ENCODE measurements at places on chromosomes 7 and 10. TPM values are rescaled to one million over a fixed set of nuclear protein-coding genes. Genes with fewer than 3 reads are reported as not detected.

The POM121C gene
- polyA plus RNA-seq = 22.8 TPM

The SLC18A3 gene
- polyA plus RNA-seq = not detected

The SPDYE11 gene
- 0.65 TPM for polyA plus RNA-seq

The OGDHL gene
- not detected for polyA plus RNA-seq

The FGFBP3 gene
- polyA plus RNA-seq = 0.72 TPM

The LAMB4 gene
- 0.08 TPM for polyA plus RNA-seq

The C7orf57 gene
- not detected for polyA plus RNA-seq

The UTF1 gene
- polyA plus RNA-seq = not detected

The CELF2 gene
- polyA plus RNA-seq = 27.5 TPM

The FHIP2A gene
- polyA plus RNA-seq = 19.6 TPM

The ELMO1 gene
- not detected for polyA plus RNA-seq

The TFPI2 gene
- 706 TPM for polyA plus RNA-seq

The OR6V1 gene
- polyA plus RNA-seq = not detected

The MUC12 gene
- 1.0 TPM for polyA plus RNA-seq

GRCh38 chr7:130387306-130387627 is 7.0 kb downstream of the CPA1 start:
- no peak for DNase-seq

DNA sequence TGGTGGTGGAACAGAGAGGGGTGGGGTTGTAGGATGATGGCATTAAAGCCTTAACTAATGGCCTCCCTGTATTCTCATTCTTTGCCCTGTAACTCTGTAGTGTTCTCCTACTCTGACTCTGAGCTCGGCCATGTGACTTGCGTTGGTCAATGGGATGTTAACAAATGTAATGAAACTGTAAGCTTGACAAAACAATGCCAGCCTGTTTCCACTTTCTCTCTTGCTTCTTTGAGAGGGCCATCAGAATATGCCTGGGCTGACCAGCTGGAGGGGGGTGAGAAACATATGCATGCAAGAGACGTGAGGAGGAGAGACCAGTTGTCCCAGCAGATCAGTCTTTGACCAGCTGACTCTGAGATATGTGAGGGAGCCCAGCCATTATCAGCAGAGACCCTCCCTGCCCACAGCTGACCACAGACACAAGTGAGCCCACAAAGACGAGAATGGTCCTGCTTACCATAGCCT is 100.6 kb downstream of the ICA1 start:
- no peak for DNase-seq

DNA sequence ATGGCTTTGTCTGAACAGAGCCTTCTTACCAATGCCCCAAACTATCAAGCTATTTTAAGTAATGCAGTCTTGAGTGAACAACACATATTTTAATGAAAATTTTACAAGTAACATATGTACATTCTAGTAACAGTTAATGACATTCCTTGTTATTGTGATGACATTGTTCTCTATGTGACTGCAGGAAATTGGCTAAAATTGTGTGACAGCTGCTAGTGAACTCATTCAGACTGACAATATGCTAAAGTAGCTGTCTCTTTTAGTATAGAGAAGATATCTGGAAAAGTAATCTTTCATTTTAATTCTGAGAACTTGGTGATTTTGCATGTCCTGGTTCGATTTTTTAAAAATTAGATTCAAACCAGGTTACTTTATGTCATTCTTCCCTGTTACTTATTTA is 259.8 kb upstream of the MAGI2 start:
- DNase-seq = no peak

DNA sequence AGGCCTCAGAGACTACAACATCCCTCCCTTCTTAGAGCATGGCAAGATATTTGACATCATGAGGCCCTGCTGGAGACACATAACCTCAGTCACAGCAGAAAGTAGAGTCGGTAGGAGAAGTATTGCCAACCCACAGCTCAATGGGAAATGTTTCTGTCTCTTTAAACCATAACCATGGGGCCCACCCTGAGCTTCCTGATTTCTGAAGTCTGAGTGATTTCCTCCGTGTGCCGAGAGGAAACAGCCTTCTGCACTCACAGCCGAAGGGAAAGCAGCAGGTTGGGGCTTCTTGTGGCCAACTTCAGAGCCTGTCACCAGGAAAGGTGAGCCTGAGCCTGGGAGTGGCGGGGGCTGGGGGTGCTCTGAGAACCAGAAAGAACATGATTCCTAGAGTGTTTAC is at the start of gene GIMAP1:
GIMAP1 (plus strand) TSS at position 246 of the 400 bp plus-strand sequence. CDS start 2,435 bp downstream, outside the sequence.
- no peak for DNase-seq

GRCh38 chr7:157347217-157347904 is 10.6 kb downstream of the DNAJB6 start:
- peak; percentile 98 for DNase-seq

DNA sequence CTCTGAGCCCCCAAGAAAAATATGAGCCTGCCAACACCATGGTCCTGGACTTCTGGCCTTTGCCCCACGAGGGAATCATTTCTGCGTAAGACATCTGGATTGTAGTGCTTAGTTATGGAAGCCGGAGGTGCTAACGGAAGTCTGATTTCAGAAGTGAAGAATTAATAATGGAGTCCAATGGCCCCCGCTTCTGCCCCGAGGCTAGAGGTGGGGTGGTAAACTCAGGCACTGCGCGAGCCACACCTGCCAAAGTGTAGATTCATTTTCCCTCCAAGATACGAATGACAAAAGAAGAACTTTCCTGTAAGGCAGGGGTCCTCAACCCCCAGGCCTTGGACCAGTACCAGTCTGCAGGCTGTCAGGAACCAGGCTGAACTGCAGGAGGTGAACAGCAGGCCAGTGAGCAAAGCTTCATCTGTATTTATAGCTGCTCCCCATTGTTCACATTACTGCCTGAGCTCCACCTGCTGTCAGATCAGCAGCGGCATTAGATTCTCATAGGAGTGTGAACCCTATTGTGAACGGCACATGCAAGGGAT is 22.3 kb downstream of the CNPY1 start:
- no peak for DNase-seq

GRCh38 chr7:40656349-40656748 is 521.5 kb downstream of the SUGCT start:
- DNase-seq = no peak

GRCh38 chr7:6438427-6438826 is 9.3 kb downstream of the DAGLB start:
- no peak for DNase-seq

DNA sequence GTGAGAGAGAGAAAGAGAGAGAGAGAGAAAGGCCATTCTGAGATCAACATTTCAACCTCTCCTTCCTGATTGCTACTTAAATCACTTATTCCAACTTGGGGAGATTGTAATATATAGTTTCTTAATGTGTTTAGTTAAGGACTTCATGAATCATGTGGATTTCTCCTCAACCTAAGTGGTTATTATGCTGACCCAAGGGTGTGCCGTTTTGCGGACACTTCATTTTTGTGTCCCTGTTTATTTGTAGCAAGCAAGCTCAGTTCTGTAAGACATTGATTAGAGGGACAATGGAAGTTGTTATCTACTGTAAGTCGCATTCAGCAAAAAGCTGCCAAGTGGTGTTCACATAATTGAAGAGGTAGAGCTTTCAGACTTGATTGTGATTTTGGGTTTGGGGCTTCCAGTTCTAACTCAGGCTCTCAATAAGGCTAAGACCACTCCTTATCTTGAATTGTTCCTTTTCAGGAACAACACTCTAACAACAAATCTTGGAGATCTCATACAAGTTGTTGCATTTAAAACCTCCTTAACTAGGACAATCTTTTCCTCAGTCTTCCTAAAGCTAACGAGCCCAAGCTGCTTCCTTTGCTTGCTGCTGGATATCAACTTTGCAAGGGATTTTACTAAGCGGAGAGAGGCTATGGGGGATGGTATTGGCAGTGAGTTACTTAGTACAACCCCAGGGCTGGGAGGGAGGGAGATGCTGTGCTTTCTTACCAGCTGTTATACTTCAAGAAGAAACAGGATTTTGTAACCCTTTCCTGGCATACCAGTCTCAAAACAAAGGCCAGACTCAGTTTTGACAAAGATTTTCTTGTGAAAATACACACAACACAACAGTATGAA is 19.8 kb upstream of the COL1A2 start:
- DNase-seq = peak; percentile 94

GRCh38 chr7:95569720-95570119 is 26.6 kb downstream of the PDK4 start:
- DNase-seq = no peak

DNA sequence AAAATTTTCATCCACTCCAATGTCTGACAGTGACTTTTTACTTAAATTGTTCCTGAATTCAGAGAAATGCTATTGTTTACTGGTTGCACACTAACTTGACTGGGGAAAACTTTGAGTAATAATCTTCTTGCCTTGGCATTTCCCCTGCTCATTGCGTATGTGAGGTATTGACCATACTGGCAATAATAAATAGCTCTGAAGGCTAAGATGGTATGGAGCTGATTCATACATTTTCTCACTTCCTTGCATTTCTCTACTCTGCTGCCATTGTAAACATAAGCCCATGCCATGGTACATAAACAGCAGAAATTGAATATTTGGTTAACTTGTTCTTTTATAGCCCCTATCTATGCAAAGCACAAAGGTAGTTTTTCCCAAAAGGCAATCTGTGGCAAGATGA is 290.0 kb downstream of the RNLS start:
- no peak for DNase-seq

DNA sequence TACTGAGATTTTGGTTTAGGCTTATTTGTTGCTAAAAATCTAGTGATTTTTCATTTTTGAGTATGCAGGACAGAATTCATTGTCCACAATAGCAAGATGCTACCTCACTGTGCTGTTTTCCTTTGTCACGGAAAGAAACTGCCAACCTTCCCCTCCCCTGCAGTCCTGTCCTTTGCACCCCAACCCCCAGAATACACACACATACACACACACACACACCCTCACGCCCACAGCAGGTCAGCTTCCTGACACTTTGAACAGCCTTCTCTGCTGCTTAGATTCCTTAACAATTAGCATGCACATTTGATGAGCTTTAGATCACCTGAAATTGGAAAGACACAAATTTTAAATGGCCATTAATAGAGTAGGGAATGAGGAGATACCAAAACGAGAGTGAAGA is 32.1 kb downstream of the ARMC3 start:
- DNase-seq = no peak

- no peak for DNase-seq
These were observed 19.9 kb downstream of the KLF6 start for GRCh38 chr10:3765146-3765545.

DNA sequence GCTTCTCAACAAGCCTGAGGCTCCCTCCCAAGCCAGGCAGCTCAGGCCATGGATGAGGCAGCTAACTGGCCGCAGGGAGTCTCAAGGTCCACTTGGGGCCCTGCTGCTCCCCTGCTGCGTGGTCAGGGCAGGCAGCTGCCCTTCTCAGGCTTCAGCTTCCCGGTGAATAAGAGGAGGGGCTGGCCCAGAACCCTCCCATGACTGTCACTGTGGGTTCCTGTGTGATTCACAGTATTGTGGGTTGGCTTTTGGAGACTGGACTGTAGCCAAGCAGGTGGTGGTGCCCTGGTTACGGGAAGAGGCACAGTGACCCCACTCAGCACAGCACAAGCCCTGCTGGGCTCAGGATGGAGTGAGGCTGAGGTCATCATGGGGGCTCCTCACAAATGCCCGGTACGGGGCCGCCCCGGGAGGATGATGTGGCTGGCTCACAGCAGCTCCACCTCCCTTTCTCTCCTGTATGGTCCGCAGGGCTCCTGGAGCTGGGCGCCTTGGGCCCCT is 189.8 kb downstream of the HECW1 start:
- DNase-seq = peak; percentile 30

GRCh38 chr10:120541984-120542383 is 85.0 kb downstream of the PLPP4 start:
- no peak for DNase-seq

DNA sequence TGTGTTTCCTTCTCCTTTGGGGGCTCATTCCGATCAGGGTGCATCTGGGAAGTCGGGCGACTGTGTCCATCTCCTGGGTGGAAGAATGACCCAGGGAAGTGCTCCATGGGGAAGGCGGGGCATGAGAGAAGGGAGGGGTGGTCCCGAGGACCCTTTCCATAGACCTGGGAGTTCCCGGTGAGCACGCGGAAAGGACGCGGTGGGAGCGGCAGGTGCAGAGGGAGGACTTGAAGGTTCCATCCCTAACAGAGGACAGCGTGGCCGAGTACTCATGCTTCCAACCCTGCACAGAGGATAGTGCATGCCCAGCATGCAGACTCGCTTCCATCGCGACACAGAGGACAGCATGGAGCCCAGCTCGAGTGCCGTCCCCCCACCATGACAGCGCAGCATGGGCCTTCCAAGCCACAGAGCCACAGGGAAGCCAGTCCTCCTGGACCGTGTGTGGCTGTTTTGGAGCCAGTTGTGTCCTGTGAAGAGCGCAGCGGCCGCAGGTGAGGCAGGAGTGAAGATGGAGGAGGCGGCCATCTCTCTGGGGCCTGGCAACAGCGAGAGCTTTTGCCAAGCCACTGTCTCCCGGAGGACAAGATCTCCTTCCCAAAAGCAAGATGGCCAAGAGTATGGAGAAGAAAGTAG is 281.4 kb downstream of the DNAJB6 start:
- no peak for DNase-seq

DNA sequence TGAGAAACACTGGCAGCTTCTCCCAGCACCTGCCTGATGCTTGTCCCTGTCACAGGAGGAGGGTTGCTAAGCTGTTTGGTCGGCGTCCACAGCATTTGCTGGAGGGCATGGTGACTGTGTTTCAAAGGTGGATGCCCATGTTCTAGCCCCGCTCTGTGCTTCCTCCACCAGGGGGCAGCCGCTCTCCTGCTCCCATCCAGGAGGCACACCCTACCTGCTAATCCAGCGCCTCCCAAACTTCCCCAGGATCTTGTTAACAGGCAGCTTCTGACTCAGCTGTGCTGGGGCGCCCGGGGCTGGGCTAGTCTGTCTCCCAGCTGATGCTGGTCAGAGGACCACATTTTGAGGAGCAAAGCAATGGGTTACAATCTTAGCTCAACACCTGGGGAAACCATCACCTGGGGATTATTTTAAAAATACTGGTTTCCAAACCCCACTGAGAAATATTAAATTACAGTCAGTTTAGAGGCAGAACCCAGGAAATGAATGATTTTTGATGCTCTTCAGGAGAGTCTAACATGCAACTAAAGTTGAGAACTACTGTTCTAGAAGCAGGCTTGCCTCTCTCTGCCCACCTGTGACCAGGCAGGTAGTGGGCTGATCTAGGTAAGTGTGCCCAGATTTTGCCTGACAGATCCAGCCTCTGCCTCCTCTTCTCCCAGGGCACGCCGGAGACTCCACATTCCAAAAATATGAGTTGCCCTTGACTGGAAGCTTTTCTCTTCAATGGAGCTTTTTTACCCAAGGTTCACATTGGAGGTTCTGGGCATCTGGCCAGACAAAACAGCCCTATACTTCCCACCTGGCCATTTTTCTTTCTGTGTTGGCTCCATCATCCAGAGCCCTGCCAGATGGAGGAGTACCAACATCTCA is 92.7 kb upstream of the GPR26 start:
- peak; percentile 36 for DNase-seq

- DNase-seq = peak; percentile 10
These were observed 67.9 kb upstream of the PRKCQ start for GRCh38 chr10:6647811-6648526.

GRCh38 chr10:58856508-58857240 is 319.8 kb upstream of the PHYHIPL start:
- peak; percentile 95 for DNase-seq

GRCh38 chr10:71472912-71473311 is 76.2 kb downstream of the CDH23 start:
- DNase-seq = no peak
